ENCODE measurements at places on chromosomes 5 and 9.
A peak's percentile ranks its signal among the peaks of the same experiment; 100 is the strongest.

DNA sequence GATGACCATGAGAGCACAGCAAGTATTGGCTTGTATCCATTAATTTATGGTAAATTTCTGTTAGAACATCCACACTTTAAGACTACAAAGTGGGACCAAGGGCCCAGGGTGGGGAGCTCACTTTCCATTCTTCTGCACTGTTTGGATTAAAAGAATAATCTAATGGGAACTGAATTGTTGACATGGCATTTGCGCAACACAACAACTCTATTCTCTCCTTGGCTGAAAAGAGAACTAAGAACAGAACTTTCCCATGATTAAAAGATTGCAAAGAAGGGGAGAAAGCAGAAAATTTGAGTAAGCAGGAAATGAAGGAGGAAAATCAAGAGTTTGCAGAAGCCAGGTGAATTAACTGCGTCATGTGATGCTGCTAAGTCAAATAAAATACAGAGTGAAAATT is 143.4 kb downstream of the HINT1 start:
- DNase-seq = no peak

- no peak for DNase-seq
Measured at GRCh38 chr9:113298924-113299770, 4.0 kb downstream of the RNF183 start.

DNA sequence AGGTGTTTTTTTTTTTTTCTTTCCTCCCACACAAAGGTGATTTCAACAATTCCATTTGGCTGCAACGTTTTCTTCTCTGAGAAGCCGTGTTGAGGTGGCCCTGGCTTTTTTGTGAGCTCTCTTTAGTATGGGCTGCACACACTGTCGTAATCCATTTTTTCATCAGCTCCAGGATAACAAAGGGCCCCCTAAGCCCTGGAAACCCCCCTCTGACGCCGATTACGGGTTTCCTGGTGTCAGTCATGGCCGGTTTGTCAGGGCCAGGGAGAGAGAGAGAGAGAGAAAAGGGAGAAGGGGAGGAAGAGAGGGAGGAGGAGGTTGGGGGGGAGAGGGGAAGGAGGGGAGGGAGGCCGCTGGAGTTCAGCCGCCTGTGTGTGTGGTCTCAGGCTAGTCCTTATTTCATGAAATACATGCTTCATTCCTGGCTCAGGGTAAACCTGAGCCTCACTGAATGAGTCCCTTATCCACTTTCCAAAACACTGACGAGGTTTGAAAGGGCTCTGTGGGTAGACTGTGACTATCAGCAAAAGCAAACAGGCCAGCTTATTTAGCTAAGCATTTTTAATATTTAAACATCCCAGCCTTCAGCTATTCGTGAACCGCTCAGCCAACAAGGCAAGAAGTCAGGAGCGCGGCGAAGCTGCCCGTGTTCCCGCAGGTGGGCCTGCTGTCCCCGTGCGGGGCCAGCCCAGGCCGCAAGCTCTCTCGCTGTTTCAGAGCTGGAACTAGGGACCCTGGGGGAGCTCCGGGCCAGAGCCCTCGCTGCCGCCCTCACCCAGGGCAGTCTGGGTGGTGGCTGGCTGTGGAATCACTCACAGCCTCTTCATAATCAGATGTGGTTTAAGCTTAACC is 172.8 kb downstream of the ERCC6L2 start:
- no peak for DNase-seq

DNA sequence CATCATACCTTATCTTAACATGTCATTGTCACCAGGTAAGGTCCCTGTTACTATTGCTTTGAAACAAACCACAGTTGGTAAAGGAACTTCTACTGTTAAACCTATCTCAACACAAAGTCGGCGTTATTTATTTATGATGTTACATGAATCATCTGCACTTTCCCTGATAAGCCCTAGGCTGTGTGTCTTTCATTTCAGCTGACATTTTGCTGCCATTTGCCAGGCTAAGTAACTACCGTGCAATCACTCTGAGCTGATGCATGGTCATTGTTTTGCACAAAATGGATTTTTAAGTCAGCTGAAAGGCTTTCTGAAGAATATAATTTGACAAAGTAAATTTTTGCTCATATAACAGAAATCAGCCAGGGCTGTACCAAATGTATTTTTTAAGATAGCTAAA is 546.5 kb downstream of the ZNF608 start:
- no peak for DNase-seq

DNA sequence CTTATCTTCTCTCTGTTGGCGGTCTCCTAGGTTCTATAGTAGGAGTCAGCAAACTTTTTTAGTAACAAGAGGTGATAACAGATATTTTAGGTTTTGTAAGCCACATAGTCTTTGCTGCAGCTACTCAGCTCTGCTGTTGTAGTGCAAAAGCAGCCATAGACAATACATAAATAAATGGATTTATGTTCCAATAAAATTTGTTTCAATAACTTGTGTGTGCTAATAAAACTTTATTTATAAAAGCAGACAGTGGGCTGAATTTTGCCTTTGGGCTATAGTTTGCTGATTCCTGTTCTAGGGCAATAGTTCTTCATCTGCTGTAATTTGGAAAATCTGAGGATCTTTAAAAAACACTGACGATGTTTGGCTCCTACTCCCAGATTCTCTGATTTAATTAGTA is 469.4 kb upstream of the TNC start:
- no peak for DNase-seq

GRCh38 chr9:77817590-77818311 is 169.6 kb upstream of the GNA14 start:
- DNase-seq = no peak

- peak; percentile 14 for DNase-seq
Measured at GRCh38 chr5:72817076-72817481, 618 bp downstream of the TNPO1 start.

DNA sequence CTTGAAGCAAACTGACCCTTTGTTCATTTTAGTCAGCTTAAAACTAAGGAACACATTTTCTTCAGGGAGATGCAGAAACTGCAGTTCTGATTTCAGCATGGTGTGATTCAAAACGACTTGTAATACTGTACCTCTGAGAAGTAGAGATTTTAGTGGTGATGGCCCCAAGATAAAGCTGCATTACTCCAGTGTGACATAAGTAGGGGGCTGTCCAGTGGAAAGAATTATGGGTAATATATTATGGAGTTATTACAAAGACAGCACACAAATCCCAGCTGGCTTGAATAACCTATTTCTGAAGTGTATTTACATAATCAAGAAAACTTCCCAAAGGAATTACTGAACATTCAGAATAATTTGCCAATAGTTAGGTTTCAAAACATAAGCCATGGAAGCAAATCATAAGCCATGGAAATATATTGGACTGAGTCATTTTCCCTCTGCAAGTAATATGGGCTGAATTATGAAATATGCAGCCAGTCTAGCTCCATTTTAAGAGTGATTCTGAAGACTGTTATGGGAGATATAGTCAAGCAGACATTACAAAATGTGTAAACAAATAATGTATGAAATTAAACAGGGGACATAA is 133.7 kb upstream of the FBXL17 start:
- no peak for DNase-seq

DNA sequence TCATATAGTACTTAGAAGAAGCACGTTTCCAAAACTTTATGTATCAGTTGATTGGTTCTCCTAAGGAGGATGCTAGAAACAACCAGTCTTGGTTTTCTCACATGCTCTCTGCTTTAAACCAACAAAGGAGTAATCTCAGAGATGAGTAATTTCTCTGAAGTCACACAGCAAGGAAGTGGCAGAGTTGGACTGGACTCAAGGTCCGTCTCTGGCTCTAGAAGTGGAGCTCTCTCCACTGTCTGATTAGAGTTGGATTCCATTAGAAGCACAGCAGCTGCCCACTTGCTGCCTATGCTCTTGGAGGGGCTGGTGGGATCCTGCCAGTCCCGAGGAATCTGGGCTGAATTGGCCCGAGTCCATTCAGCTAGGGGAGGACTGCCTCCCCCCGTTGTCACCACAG is 21.0 kb downstream of the RALGPS1 start:
- DNase-seq = no peak

GRCh38 chr9:124032247-124032646 is 20.7 kb downstream of the LHX2 start:
- DNase-seq = no peak

DNA sequence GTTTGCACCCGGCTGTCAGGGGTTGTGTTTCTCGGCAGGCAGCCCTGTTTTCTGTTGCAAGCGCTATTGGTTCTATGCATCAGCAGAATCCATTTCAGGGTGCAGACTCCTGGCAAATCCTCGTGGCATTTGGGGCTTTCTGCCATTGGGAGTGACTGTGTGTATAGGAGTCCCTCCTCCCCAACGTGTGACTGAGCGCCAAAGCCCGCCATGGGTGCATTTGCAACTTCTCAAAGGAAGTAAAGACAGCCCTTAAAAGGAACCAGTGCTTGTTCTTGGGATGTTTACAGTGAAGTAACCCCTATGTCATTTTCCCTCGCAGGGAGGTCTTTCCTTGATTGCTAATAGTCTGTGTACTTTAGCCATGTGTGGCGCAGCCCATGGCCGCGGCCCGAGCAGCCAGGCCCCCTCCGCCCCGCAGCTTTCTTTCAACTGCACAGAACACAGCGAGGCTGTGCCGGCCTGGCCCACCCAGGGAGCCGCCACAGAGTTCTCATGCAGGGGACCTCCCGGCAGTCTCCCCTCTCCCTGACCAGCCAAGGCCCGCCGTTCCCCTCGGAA is 175.6 kb downstream of the HSD17B3 start:
- no peak for DNase-seq

- DNase-seq = no peak
Measured at GRCh38 chr5:81208904-81209303, 24.2 kb upstream of the CKMT2 start.

All from stimulated activated CD4-positive, alpha-beta T cell treated with anti-CD3 and anti-CD28 coated beads, Interleukin-15, amount 100 ng/mL, for 48 hours (primary cell).